ENCODE measurements at places on chromosomes 4 and X.
A peak's percentile ranks its signal among the peaks of the same experiment; 100 is the strongest.

DNA sequence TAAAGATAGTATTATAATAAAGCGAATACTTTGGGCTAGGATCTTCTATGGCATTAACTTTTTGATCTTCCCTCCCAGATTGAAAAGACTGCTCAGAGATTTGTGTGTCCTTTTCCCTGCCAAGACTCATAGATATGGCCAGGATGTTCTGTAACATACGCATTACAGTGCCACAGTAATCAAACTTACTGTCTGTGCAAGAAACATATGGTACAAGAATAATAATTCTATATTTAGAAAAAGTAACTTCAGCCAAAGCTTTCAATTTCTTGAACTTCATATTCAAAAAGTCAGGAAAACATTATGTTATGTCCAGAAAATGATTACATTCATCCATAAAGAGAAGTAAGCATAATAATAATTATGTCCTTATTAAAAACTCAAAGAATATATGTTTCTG lies 100.9 kb upstream of the GUCY1A1 start:
- no peak for DNase-seq

DNA sequence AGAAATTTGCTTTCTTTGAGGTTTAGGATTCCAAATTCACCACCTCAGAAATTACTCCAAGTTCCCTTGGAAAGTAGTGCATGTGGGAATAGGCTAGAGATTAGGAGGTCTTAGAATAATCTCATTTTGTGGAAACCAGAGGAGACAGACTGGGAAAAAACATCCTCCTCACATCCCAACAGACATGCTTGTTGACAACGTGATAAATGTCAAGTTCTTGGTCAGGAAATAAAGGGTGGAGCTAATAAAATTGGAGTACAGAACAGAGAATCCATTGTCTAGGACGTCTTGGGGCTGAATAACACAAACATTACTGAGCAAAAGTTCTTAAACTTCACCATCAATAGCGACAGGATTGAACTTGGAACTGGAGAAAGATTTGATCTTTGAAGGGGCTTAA lies 233.4 kb downstream of the PABPC4L start:
- DNase-seq, result no peak

- no peak for DNase-seq
These were observed 62.1 kb downstream of the SH3KBP1 start for GRCh38 chrX:19825271-19825670.

GRCh38 chrX:49171752-49172279 lies at the start of gene PLP2:
Gene PLP2, plus strand, starts transcription at chrX:49171898. Its CDS starts 103 bp downstream, at chrX:49172001.
- peak; percentile 67 for DNase-seq

DNA sequence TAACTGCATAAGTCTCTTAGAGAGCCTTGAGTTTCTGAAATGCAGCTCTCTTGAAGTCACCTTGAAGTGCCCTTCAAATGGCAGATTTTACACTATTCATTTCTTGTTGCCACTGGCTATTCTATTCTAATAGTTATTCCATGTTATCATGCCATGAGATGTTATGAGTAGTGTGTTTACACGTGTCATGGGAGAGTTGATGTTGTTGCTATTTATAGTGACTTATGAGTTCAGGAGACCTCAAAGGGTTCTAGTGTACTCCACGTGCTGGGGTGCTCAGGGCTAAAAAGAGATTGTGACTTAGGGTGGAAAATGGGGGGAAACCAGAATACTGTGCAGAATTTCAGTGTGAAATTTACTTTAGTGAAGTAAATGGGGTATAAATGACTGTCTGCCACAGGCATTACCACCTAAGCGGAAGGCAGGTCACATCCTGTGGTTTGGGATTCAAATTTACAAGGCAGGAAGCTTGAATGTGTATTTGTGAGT lies 77.1 kb upstream of the SLC4A4 start:
- DNase-seq, result no peak

- DNase-seq, result no peak
These were observed 28.3 kb upstream of the CLDN24 start for GRCh38 chr4:183350317-183351071.

DNA sequence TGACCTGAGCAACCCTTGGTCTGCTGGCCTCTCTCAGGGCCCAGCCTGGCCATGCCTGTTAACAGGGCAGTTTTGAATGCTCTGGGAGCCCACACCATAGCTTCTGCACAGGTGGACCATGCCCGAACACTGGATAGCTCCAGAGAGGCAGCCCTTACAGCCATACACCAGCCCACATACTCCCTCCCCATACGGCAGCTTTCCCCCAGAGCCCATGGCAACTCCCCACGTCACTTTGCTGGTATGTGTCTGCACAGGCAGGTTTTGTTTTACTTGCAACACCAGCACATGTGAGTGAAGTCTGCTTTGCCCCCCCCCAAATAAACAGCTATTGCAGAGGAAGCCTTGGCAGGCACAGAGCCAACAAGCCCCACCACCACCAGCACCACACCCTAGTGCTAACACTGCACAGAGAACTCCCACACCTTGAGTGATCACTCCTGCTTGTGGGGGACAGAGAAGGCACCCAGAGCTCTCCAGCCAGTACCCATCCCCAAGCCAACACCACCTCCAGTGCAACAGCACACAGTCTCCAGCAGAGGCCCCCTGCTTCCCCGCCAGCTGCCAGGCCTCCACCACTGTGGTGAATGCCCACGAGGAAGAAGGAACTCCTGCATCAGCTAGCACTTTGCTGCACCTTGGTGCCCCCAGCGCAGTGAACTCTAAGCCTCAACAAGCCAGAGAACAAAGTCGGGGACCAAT lies 87.3 kb downstream of the STPG2 start:
- no peak for DNase-seq

GRCh38 chrX:147217334-147217733 lies 402.8 kb upstream of the CXorf51A start:
- no peak for DNase-seq

- DNase-seq, result no peak
These were observed 17.8 kb downstream of the TBC1D1 start for GRCh38 chr4:37908488-37909331.

DNA sequence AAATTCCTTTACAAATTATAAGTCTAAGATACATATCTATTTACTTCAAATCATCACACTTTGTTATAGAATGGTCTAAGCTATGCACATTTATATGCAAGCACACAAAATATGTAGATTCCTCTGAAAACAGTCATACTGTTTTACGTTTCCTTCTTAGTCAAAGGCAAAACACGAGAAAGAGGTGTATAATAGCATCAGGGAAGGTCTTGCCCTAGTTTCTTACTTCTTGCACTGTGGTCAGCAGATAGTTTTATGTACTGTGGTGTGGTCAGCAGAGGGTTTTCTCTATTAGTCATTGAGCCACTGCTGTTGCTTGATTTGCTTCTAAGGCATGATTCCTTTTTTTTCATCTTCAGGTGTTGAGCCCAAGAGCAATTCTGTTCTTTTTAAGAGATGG lies 117.7 kb downstream of the ADAM29 start:
- no peak for DNase-seq

GRCh38 chr4:34323549-34324320 lies 1920.6 kb downstream of the ARAP2 start:
- DNase-seq, result no peak

DNA sequence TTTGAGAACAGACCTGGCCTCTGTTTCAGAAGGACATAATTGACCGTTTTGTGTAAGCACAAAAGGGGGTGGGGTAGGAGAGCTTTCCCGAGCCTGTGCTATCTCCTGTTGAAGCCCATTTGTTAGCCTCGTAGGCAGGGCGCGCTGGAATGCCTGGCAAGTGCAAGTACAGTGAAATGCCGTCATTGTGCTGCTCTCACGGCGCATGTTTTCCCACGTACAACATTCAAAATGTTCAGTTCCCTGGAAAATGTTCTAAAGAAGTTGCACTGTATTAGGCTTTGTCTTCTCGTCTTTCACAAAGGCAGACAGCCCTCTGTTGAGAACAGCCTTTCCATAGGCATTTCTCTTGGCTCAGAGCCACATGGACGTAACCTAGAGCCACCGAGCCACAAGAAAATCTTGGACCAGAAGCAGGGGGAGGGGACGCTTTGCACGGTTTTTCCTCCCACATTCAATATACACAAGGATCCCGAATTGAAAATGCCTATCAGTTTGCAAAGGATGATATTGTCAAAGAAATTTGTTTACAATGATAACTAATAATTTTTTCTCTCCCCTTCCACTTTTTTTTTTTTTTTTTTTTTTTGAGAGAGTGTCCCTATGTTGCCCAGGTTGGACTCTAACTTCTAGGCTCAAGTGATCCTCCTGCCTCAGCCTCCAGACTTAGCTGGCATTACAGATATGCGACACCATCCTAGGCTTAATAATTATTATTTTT lies 54.6 kb upstream of the RAPGEF2 start:
- no peak for DNase-seq

DNA sequence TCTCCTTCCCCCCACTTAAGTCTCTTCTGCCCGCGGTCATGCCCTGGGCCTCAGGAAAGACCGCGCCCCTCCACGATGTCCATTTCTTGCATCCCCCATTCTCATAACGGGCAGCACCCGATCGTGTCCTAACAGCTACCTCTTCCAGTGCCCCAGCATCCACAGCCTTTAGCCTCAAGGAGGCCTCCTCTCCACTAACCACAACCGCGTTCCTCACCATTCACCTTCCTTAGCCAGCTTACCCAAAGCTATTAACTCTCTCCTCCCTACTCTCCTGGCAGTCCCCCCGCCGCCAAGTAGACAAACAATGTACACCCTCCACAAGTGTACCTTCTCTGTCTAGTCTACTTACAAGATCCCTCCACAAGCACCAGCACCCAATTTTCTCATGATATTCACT lies 58.6 kb upstream of the PAGE5 start:
- DNase-seq, result no peak

DNA sequence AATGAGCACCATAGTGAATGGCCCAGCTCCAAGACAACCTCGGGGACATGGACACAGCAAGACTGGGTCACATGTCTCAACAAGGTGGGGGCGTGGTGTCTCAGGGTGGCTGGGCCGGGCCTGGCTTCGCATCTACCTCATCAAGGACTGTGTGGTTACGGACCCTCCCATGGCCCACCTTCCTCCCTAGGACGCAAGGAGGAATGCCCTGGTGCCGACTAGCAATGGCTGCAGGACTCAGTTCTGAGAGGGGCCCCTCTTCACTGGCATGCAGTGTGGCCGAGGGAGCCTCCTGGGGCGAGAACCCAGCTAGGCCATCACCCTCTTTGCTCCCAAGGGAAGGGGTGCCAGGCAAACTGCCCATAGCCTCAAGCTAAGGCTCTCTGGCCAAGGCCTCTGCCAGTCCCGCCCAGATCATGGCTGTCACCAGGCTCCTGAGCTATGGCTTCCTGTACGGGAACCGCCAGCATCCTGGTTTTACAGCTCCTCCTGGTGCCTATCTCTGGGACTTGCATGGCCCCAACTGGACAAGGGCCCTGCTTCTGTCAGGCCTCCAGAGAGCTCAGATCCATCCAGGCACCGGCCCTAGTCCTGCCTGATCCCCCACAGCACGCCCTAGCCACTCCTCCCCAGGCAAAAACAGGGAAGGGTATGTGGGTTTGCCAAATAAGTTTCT lies 218.0 kb upstream of the AGTR2 start:
- no peak for DNase-seq

DNA sequence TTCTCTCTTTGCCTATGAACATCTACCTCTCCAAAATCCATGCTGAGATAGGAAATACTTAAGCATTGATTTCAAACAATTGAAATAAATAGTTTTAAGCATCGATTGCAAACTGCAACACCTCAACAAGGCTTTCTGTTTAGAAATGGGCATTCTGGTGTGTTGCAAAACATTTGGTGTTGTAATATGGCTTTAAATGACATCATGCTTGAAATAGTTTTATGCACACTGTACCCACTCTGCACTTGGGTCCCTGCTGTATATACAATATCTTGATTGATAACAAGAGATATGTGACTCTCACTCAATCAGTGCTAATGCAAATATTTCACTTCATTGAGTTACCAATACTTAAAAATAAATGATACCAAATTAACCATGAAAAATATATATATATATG lies 964.9 kb upstream of the GRIA3 start:
- no peak for DNase-seq

GRCh38 chr4:162498168-162498567 lies 334.4 kb upstream of the FSTL5 start:
- no peak for DNase-seq

DNA sequence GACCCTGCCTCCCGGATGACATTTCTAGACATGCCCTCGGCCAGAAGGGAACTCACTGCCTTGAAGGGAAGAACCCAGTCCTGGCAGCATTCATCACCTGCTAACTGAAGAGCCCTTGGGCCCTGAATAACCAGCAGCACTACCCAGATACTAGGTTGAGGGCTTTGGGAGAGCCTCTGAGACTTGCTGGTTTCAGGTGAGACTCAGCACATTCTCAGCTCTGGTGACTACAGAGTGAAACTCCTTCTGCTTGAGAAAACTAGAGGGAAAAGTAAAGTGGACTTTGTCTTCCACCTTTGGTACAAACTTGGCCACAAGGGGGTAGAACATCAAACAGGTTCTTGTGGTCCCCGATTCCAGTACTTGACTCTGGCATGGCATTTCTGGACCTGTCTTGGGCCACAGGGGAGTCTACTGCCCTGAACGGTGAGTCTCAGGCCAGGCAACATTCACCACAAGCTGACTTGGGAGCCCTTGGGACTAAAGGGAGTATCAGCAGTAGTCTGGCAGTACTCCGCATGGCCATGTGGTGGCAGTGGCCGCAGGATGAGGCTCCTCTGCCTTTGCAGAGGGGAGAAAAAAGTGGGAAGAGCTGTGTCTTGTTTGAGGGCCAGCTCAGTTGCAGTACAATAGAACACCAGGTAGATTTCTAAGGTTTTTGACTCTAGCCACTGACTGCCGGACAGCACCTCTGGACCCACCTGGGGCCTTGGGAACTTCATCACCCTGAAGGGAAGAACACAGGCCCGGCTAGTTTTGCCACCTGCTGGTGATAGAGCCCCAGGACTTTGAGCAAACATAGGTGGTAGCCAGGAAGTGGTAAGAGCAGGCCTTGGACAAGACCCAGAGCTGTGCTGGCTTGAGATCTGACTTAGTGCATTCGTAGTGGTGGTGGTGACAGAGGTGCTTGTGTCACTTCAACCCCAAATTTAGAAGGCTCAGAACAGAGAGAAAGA lies 414.8 kb downstream of the OPHN1 start:
- DNase-seq, result no peak

- no peak for DNase-seq
These were observed 14.1 kb upstream of the RTL3 start for GRCh38 chrX:78673246-78673645.

- DNase-seq, result no peak
These were observed 376.4 kb downstream of the KCTD8 start for GRCh38 chr4:44071959-44072955.

DNA sequence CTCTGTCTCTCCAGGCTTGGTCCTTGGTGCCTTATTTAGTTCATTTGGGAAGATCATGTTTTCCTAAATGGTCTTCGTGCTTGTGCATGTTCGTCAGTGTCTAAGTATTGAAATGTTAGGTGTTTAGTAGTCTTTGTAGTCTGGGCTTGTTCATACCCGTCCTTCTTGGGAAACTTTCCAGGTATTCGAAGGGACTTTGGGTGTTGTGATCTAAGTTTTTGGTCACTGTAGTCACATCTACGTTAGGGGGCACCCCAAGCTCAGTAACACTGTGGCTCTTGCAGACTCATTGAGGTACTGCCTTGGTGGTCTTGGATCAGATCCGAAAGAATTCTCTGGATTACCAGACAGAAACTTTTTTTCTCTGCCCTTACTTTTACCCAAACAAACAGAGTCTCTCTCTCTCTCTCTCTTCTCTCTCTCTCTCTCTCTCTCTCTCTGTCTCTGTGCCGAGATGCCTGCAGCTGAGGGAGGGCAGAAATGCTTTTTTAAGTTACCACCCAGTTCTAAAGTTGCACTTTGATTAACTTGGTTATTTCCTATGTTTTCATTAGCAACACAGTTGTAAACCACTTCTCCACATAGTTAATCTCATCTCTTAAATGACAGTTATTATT lies 67.6 kb upstream of the SLC7A3 start:
- DNase-seq, result no peak

GRCh38 chr4:29711226-29711625 lies 1008.9 kb upstream of the PCDH7 start:
- no peak for DNase-seq

All from activated T-cell treated with anti-CD3 and anti-CD28 coated beads for 1 hour (primary cell).